ENCODE measurements at places on chromosomes 4 and X. TPM values are rescaled to one million over a fixed set of nuclear protein-coding genes. Genes with fewer than 3 reads are reported as not detected.

The RNF150 gene
- polyA plus RNA-seq, result not detected

The GUCY1B1 gene
- polyA plus RNA-seq, result not detected

The IL21 gene
- polyA plus RNA-seq, result not detected

The F8A2 gene
- not detected for polyA plus RNA-seq

- no peaks in the 10 kb centered on the region for H3K4me1 ChIP-seq
- no peak overlapping the region for H3K27ac ChIP-seq
- no peak overlapping the region for H3K4me3 ChIP-seq
- no peaks in the 10 kb centered on the region for H3K36me3 ChIP-seq
These were observed 52.4 kb downstream of the SEPTIN11 start for GRCh38 chr4:77001907-77002306.

DNA sequence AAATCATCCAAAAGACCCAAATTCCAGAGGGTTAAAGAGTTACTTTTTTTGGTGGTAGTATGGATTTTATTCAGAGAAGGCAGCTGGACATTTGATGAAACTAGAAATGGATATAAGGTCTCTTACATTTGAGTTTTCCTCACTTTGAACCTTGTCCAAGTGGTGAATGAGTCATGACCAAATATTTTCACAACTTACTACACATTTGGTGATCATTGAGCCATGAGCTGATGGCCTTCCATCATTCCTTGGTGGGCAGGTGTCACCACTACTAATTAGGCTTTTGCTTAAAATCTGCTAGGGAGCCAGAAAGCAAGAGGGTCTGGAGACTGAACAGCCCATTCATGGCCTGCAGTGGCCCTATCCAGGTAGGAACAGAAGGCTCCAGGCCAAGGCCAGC lies 620.2 kb upstream of the INTU start:
- H3K27ac ChIP-seq, result no peak overlapping the region
- no peaks in the 10 kb centered on the region for H3K36me3 ChIP-seq
- no peak overlapping the region for H3K4me3 ChIP-seq
- no peaks in the 10 kb centered on the region for H3K27me3 ChIP-seq

DNA sequence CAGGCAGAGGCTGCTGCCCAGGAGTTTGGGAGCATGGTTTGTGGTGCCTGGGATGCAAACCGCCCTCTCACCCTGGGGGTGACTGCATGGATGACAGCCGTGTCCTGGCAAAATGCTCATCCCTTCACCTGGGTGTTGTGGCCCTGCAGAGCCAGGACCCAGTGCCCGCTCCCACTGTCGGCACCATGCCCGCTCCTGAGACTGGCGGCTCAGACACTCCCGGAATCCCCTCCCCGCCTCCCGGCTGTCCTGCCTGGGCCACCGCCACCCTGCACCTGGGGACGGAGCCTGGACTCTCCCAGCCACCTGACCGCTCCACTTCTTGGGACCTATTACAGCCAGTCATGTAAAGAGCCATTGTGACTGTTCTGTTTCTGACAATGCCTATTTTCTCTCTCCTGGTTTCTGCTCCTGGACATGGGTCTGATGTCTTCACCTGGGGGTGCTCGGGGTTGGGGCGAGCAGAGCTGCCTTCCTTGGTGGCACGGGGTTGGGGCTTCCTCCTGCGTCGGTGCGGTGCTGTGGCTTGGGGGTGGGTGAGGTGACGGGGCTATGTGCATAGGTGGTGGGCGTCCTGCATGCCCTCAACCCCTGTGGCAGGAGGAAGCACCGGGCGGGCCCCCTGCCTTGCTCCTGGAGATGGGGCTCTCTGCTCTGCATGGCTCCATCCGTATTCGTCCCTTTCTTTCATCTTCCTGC lies 30.9 kb downstream of the LRPAP1 start:
- no peak for DNase-seq
- H3K27ac ChIP-seq, result no peak overlapping the region
- no peaks in the 10 kb centered on the region for H3K27me3 ChIP-seq
- no peaks in the 10 kb centered on the region for H3K4me1 ChIP-seq

- H3K36me3 ChIP-seq, result no peaks in the 10 kb centered on the region
- H3K4me3 ChIP-seq, result no peak overlapping the region
- no peak overlapping the region for H3K27ac ChIP-seq
- DNase-seq, result no peak
These were observed 344.0 kb downstream of the CENPC start for GRCh38 chr4:67201334-67201733.

DNA sequence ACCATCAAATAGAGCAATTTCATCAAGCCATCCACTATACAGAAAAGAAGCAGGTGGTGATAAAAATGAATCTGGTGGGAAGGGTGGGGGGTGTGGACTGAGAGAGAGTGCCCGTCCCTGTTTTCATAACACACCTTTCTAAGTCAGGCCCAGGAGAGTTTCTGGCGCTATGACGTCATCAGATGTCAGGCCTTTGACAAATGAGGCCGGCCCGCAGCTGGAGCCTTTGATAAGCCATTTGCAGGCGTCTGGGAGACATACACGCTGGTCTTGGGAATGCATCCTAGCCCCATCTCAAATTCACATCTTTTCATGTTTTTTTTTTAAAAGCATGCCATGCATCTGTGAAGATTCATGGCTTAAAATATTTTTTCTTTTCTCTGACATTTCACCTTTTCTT lies 404.5 kb downstream of the BCOR start:
- no peaks in the 10 kb centered on the region for H3K4me1 ChIP-seq
- no peak overlapping the region for H3K4me3 ChIP-seq
- no peak overlapping the region for H3K27ac ChIP-seq
- no peaks in the 10 kb centered on the region for H3K36me3 ChIP-seq

DNA sequence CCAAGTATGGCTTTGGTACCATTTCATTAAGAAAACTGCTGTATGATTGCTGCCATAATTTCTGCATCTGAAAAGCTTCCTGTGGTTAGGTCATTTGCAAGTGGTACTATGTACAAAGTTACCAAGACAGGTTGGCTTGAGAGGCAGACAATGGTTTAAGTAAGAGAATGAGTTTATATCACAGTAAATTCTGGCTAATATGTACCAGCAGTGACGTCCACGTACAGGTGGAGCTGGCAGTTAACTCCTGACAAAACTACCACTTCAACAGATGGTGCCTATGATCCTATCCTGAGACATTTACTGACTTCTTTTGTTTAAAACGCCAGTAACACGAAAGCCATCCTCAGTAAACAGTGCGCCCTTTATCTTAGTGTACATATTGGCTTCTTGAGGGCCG lies 198.4 kb downstream of the NR3C2 start:
- no peak overlapping the region for H3K27ac ChIP-seq
- no peaks in the 10 kb centered on the region for H3K27me3 ChIP-seq
- no peaks in the 10 kb centered on the region for H3K36me3 ChIP-seq
- DNase-seq, result no peak

- H3K27me3 ChIP-seq, result no peaks in the 10 kb centered on the region
- no peak overlapping the region for H3K4me3 ChIP-seq
- DNase-seq, result no peak
- peaks cover 8% of the 10 kb centered on the region for H3K4me1 ChIP-seq
These were observed 15.3 kb downstream of the KLHL2 start for GRCh38 chr4:165222651-165222994.

GRCh38 chr4:99816545-99817308 lies at the start of gene DAPP1:
Gene DAPP1, plus strand, starts transcription at chr4:99816827. Its CDS starts 87 bp downstream, at chr4:99816914.
- H3K36me3 ChIP-seq, result no peaks in the 10 kb centered on the region
- DNase-seq, result peak; percentile 70
- peak within 1 kb of the TSS; percentile 77 for H3K27ac ChIP-seq
- H3K27me3 ChIP-seq, result no peaks in the 10 kb centered on the region
- H3K4me3 ChIP-seq, result peak within 1 kb of the TSS; percentile 71

DNA sequence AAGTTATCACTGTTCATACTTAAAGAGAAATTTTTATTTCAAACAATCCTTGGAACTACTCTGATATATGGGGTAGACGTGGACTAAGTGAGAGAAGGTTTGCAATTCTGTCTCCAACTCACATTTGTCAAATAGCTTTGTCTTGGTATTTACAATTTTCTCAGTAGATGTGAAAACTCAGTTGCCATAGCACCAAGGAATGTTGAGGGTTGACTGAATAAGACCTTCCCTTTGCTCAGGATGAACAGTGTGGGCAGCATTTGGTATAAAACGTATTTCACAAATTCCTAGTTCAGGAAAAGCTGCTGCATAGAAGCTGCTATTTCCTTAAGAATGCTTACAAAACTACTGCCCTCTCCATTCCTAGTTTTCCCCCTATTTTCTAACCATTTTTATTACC lies 399.5 kb downstream of the NKX6-1 start:
- no peaks in the 10 kb centered on the region for H3K4me1 ChIP-seq
- no peaks in the 10 kb centered on the region for H3K27me3 ChIP-seq
- H3K27ac ChIP-seq, result no peak overlapping the region

DNA sequence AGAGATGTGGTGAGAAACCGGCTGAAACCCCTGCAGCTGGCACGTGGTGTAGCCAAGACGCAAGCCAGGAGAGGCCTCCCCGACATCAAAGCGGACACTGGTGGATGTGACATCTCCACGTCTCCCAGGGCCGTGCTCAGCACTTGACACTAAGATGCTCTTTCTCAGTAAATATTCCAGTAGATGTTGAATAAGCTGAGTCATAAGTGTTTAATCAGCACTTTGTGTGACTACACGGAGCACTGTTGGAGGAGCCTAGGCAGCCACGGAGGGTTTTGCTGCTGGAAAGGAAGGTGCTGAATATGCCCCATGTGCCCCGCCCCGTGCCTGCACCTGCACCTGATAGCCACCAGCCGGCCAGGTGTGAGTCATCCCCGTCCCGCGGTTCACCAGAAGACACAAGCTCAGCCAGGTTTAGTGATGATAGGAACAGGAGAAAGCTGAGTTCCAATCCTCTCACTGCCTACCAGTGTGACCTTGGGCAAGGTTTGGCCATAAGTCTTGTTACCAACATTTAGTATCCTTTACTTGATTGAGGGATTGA lies 29.0 kb upstream of the C4orf50 start:
- H3K4me3 ChIP-seq, result no peak overlapping the region
- no peaks in the 10 kb centered on the region for H3K36me3 ChIP-seq
- no peaks in the 10 kb centered on the region for H3K4me1 ChIP-seq
- H3K27me3 ChIP-seq, result no peaks in the 10 kb centered on the region
